ENCODE measurements at places on chromosomes 1 and 21. TPM values are rescaled to one million over a fixed set of nuclear protein-coding genes. Genes with fewer than 3 reads are reported as not detected.

COL24A1 gene
- 1.9 TPM for total RNA-seq

AK5 gene
- 3.6 TPM for total RNA-seq

SAMSN1 gene
- total RNA-seq: 6.2 TPM

FCGR1A gene
- total RNA-seq: 6.2 TPM

DCST1 gene
- not detected for total RNA-seq

IPP gene
- 16.5 TPM for total RNA-seq

CLCA1 gene
- total RNA-seq: not detected

CR1L gene
- total RNA-seq: 2.5 TPM

AGMAT gene
- total RNA-seq: 20.6 TPM

PLCH2 gene
- 1.8 TPM for total RNA-seq

AMPD1 gene
- 22.7 TPM for total RNA-seq

TNFRSF8 gene
- 0.53 TPM for total RNA-seq

EFCAB7 gene
- 15.7 TPM for total RNA-seq

GJA4 gene
- total RNA-seq: 18.5 TPM

ELAPOR1 gene
- total RNA-seq: 2.1 TPM

FMO3 gene
- 0.12 TPM for total RNA-seq

SYT6 gene
- total RNA-seq: 1.2 TPM

CACHD1 gene
- 39.9 TPM for total RNA-seq

THAP3 gene
- 37.8 TPM for total RNA-seq

FCAMR gene
- total RNA-seq: 6.0 TPM

MAP7D1 gene
- 45.6 TPM for total RNA-seq

IRF6 gene
- total RNA-seq: 16.0 TPM

OPRD1 gene
- total RNA-seq: 0.23 TPM

FNDC10 gene
- 1.3 TPM for total RNA-seq

ACTN2 gene
- 157 TPM for total RNA-seq

TRIM58 gene
- total RNA-seq: 9.3 TPM

CD48 gene
- 5.5 TPM for total RNA-seq

CFHR4 gene
- not detected for total RNA-seq

MASP2 gene
- total RNA-seq: not detected

LTN1 gene
- total RNA-seq: 38.1 TPM

All from metanephros (tissue), 2 donors.